ENCODE measurements at places on chromosomes 11 and 22.

- DNase-seq, result no peak
Measured at GRCh38 chr11:68750195-68751003, 921 bp downstream of the TESMIN start.

DNA sequence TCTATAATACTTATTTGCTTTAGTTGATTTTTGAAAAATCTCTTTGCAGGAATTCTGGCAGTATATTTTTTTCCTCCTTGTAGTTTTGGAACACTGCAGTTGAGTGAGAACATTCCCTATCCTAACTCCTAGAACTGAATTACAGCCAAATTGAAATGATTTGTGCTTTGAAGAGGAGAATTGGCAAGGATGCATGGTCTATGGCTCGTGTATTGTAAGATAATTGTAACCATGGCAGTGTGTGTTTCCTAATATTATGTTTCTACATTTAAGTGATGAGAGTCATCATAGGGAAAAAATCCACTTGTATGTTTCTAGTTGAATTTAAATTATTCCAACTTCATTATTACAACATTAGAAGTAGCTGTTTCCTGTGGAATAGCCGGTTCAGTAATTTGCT is 80.9 kb upstream of the MYO18B start:
- no peak for DNase-seq

DNA sequence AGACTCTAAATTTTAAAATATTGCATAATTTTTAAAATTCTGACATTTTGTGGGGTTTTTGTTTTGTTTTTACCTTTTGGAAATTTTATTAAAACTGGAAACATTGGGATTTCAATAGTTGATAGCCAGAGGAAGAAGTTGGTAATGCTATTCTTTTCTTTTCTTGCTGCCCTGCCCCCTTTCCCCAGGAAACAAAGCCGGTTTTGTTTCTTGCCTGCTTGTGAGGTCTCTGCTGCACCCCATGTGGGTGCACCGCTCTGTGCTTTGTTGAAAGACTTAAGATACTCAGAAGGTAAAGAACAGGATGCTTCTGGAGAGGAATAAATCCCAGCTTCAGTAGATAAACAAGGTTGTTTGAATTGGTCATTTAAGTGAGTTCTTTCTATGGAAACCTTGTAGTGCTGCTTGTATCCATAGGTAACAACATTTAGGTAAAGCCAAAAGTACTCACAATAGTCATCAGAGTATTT is 87.5 kb downstream of the YAP1 start:
- DNase-seq, result no peak

DNA sequence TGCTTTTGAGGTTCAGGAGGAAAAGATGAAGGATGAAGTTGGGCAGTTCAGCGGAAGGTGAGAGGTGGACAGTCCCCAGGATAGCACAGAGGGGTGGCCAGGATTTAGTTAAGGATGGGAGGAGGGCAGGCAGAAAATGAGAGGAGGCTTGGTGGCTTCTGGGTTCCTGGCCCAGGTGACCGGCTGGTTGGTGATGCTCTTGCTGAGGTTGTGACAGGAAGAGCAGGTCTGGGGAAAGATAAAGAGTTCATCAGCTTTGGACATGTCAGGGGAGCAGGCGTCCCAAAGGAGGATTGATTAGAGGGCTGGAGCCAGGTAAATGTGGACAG is 27.6 kb upstream of the P2RY2 start:
- no peak for DNase-seq

- no peak for DNase-seq
Measured at GRCh38 chr11:83648610-83649527, 362.7 kb upstream of the CCDC90B start.

All from T-helper 2 cell (primary cell).